H1 (cell line): ENCODE measurements at places on chromosomes 12 and 14.

GRCh38 chr14:94322648-94323570 lies at the start of gene SERPINA6:
Gene SERPINA6 (minus strand): TSS chr14:94323336. CDS start chr14:94314648, 8,688 bp downstream.
- DNase-seq = no peak

GRCh38 chr12:122012184-122012583 lies 9.5 kb upstream of the BCL7A start:
- DNase-seq = no peak

GRCh38 chr12:66011731-66012130 lies 118.8 kb downstream of the LLPH start:
- no peak for DNase-seq

- DNase-seq = no peak
These were observed 23.5 kb downstream of the BHLHE41 start for GRCh38 chr12:26101350-26101734.

DNA sequence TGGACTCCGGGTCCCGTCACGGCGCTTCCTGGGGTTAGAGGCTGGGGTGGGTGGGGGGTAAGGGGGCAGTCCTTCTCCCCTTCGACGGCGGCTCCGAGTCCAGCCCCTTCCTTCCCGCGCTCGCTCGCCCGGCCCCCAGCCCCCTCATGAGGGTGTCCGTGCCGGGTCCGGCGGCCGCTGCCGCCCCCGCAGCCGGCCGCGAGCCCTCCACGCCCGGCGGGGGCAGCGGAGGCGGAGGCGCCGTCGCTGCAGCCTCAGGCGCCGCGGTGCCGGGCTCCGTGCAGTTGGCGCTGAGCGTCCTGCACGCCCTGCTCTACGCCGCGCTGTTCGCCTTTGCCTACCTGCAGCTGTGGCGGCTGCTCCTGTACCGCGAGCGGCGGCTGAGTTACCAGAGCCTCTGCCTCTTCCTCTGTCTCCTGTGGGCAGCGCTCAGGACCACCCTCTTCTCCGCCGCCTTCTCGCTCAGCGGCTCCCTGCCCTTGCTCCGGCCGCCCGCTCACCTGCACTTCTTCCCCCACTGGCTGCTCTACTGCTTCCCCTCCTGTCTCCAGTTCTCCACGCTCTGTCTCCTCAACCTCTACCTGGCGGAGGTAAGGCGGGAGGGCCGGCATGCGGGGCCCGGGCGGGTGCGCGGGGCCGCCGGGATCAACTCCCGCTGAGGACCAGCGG lies 500 bp downstream of the GPR137C start:
- peak; percentile 69 for DNase-seq

DNA sequence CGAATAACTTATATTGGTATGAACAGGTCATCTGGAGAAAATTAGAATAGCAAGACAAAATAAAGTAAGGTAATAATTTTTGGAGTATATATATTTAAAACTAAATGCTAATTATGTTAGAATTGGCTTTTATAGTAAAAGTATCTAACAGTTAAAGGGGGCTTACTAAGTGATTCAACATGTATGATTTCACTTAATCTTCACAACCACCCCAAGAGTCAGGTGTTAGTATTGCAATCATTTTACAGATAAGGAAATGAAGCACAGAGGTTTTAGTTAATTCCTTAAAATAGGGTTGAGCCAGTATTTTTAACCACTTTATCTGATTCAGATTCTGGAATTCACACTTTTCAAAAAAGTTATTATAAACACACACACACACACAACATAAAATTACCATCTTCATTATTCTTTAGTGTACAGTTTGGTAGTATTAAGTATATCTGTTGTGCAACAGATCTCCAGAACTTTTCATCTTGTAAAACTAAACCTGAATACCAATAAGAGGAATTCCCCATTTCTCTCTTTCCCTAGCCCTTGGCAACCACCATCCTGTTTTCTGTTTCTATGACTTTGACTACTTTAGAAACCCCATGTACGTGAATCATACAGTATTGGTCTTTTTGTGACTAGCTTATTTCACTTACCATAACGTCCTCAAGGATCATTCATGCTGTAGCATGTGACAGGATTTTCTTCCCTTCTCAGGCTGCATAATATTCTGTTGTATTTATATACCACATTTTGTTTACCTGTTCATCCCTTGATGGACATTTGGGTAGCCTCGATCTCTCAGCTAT lies 12.5 kb downstream of the A2M start:
- DNase-seq = no peak

DNA sequence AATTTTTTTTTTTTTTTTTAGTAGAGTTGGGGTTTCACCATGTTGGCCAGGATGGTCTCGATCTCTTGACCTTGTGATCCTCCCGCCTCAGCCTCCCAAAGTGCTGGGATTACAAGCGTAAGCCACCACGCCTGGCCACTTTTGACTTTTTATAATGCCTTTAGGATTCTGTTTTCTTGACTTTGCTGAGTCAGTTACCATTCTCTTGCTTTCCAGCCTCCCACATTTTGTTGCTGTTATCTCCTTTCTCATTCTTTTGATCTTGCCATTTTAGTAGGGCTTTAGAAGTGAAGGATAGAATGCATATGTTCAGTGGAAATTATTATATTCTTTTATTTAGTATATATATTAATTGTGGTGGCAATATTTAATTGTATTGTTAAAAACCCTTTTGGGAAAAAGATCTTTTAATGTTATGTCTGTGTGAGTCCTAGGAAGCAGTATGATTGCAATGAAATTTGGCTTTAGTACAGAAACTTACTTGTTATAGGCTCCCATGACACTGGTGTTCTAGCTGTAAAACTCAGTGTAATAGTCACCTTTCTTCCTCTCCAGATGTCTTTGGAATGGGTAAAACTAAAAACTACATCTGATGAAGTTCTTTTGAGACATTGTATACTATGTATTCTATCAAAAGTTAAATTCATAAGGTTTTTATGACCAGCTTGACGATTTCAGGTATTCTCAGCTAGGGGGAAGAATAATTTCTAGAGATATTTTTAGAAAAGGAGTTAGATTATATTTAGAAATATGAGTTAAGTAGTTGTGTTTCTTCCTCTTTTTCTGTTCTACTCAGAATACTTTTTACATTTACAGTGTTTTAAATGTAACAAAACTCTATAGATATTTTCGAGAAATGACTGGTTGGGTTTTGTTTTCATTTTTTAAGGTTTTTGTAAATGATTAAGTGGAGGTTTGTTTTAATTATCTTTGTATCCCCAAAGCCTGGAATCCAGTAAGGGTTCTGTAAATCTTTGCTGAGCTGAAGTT lies 74.7 kb downstream of the APAF1 start:
- DNase-seq = no peak

DNA sequence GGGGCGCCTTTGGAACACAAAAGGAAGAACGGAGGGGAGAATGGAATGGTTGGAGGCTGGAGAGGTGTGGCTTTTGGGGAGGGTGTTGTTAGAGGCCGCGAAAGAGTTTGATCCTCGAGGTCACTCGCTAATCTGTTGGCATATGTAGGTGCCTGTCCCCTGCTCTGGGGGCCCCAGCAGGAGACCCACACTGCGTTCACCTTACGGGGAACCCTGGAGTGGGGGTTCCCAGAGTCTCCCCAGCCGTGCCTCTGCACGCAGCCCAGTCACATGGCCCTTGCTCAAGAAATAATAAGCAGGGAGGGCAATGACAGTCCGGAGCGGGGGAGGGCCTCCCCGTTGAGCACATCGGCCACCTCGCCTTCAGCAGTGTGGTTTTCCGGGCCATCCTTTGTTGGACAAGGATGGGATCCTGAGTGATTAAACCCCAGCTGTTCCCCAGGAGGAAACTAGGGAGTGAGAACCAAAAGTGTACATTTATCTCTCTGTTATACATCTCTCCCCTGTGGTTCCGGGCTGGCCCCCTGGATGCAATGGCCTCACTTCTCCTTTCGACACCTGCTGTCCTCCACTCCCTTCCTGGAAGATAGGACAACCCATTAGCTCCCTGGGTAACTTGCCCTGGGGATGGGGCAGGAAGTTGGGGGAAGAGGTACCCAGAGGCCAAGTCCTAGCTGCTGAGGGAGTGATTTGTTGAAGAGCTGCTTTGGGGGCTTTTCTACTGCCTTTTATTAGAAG lies 1.3 kb downstream of the PLEKHG3 start:
- DNase-seq = no peak

DNA sequence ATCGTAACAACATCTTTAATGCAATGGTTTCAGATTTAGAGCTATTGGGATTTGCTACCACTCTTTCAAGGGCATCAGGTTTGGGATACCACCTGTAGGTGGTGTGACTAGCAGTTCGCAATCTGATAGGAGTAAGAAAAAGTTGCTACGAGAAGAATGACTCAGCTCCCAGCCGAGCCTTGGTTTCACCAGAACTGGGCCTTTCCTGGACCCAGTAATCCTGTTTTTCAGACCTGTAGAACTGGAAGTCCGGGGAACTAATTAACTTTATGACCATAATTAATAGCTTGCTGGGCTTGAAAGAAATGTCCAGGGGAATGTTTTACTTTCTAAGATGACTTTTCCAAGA lies 770 bp downstream of the ABHD4 start:
- DNase-seq = no peak

- DNase-seq = no peak
These were observed 53.6 kb upstream of the BCL2L14 start for GRCh38 chr12:12017135-12017581.

DNA sequence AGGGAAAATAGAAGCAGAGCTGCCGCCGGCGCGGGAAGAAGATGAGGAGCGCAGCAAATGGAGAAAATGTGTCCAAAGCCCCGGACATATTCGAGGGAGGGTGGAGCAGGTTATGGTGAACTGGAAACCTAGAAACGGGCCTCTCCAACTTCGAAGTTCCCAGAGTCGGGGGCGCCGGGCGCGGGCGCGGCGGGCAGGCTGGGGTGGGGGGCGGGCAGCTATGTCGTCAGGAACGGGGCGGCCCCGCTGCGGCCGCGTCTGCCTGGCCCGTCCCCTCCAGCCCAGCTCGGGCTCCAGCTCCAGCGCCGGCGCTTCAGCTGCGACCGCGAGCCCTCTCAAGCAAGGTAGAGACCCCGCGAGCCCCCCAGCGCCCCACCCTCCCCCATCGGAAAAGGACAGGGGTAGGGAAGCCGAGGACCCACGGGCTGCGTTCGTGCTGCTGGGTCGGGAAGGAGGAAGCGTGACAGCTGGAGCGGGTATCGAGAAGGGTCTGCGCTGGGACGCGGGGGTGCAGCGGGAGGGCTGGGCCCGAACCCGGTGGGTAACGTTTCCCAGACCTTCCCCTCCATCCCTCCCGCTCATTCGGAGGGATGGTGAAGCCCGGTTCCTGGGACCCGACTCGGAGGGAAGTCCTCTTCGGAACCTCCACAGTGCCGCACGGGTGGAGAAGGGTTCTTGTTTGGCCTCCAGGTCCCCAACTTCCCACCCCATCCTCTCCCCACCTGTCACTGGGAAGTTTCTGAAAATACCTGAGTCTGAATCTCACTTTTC lies 1.0 kb downstream of the DGKA start:
- peak; percentile 73 for DNase-seq

DNA sequence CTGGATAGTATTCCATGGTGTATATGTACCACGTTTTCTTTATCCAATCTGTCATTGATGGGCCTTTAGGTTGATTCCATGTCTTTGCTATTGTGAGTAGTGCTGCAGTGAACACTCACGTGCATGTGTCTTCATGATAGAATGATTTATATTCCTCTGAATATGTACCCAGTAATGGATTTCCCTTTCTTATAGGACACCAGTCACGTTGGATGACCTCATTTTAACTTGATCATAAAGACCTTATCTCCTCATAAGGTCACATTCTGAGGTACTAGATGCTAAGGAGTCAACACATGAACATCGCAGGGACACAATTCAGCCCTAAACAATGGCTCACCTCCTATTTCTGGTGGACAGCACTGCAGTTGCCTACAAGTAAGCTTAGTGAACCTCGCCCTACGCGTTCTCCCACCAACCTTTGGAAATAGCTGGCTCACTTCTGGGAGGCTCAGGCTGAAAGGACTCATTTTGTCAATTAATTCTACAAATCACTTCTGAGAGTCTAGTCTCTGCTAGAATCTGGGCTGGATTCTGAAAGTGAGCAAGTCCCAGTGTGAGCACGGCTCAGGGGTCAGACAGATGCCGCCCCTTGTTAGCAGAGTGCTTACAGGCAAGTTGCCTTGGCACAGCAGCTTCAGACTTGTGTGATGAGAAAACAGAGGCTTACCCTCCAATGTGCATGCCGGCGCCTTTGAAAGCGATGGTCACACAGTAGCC lies 183.8 kb upstream of the GSC start:
- no peak for DNase-seq

- no peak for DNase-seq
These were observed 82.6 kb upstream of the CCDC91 start for GRCh38 chr12:28107679-28108078.

GRCh38 chr12:12018454-12018853 lies 52.3 kb upstream of the BCL2L14 start:
- DNase-seq = no peak

GRCh38 chr12:11652351-11653040 lies 3.0 kb downstream of the ETV6 start:
- no peak for DNase-seq

DNA sequence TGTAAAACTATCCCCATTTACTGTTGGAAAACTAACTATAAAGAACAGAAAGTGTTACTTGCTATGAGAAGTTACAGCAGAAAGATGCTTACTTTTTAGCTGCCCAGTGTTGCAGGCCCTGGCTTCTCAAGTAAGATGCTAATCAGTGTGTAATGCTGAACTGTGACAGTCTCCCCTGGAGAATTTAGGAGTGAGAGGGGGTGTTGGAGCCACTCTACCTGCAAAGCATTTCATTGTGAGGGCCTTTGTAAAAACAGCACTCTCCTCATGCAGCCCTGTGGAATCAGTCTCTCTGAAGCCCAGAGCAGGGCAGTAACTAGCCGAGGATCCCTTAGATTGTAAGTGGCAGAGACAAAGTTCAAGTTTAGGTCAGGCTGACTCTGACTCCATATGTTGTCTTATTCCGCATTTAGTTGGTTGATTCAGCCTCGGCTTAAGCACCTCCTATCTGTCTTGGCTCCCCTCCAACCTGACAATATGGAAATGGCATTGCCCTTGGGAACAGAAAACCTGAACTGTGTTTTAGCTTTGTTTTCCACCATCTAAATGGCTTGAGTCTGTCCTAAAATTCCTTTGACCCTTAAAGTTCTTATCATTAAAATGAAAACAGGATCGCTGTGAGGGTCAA lies 141.3 kb downstream of the PRKCH start:
- DNase-seq = peak; percentile 45
